ENCODE measurements at places on chromosomes 1 and 21.
A peak's percentile ranks its signal among the peaks of the same experiment; 100 is the strongest.

DNA sequence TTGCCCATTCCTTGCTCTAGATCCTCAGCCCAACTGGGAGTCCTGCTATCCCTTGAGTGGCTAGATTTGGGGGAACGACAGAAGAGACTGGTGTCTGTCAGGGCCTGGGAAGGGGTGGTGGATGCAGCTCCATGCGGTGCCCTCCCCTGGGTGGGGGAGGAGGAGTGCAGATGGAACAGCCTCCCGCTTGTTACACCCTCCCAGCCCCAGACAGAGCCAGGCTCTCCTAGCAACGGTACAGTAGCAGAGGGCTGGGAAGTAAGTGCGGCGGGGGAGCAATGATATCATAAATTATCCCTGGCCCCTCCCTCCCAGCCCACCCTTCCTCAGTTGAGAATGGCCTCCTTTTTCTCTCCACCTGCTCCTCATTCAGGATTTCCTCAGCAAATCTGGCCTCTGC is 37.2 kb downstream of the RHBG start:
- no peak for DNase-seq

DNA sequence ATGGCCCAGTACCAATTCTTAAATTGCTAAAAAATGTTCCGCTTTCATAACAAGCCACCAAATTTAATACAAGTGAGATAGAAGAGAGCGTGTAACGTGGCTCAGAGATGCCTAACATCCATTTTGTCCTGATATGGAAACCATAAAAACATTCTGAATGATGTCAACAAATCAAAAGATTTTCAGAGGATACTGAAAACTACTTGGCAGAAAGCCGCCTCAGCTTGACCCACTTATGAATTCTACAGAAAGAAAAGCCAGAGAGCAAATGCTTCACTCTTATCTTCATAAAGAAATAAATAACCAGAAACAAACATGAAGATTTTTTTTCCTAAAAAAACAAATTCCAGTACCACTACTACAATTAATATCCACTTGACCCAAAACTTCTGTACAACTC is 41.2 kb downstream of the OMA1 start:
- no peak for DNase-seq

DNA sequence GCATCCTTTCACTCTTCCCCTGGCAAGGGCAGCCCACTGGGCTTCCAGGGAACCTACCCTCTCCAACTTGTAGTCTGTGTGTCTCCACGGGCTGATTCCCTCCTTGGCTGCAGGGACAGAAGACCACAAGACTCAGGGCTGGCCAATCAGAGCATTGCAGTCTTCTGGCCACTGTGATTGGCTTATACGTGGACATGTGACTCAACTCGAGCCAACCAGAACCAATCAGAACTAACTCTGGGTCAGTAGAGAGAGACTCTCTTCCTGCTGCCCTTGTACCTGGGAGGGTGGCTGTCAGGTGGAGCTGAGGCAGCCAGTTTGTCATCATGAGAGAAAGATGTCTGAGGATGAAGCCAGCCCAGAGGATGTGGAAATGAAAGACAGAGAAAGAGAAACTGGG is 64.0 kb downstream of the DHRS3 start:
- DNase-seq, result no peak

GRCh38 chr1:34603594-34603993 is 151.3 kb upstream of the GJB5 start:
- no peak for DNase-seq

GRCh38 chr1:243713470-243714186 is 136.4 kb downstream of the AKT3 start:
- DNase-seq, result no peak

DNA sequence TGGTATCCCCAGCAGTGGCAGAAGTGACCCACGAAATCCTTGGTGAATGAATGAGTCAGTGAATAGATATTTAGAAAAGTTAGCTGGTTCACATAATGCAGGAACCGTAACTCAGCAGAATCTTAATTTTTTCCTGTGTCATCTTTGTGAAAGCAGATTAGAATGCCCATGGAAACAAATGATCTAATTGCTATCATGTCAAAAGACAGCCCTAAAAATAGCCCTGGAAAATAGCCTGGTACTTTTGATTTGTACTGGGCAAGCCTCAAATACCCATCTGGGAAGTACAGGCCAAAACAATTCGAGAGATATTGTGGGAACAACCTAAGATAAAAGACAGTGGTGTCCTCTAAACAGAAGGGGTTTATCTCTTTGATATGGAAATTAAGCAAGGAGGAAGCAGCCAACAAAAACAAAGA is 21.1 kb downstream of the FYB2 start:
- peak; percentile 38 for DNase-seq

DNA sequence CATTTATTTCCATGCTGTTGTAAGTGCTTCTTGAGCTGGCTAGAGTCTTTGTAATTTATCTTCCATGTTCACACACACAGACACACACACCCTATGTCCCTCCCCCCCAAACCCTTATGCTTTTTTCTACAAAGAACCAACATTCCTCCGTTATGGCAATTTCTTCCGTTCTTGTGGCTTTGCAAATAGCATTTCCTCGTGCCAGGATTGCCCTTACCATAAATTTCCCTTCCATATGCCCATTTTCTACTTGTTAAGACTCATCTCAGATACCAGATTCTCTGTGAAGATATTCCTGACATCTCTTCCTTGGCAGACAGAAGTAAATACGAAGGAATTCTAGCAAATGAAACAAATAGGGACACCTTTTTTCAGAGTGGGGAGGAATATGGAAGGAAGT is 26.0 kb downstream of the RALGPS2 start:
- DNase-seq, result no peak

- DNase-seq, result no peak
Observed at GRCh38 chr1:33996281-33996680, 132.4 kb downstream of the HMGB4 start.

GRCh38 chr1:230898748-230899147 is 30.4 kb upstream of the C1orf198 start:
- DNase-seq, result no peak

DNA sequence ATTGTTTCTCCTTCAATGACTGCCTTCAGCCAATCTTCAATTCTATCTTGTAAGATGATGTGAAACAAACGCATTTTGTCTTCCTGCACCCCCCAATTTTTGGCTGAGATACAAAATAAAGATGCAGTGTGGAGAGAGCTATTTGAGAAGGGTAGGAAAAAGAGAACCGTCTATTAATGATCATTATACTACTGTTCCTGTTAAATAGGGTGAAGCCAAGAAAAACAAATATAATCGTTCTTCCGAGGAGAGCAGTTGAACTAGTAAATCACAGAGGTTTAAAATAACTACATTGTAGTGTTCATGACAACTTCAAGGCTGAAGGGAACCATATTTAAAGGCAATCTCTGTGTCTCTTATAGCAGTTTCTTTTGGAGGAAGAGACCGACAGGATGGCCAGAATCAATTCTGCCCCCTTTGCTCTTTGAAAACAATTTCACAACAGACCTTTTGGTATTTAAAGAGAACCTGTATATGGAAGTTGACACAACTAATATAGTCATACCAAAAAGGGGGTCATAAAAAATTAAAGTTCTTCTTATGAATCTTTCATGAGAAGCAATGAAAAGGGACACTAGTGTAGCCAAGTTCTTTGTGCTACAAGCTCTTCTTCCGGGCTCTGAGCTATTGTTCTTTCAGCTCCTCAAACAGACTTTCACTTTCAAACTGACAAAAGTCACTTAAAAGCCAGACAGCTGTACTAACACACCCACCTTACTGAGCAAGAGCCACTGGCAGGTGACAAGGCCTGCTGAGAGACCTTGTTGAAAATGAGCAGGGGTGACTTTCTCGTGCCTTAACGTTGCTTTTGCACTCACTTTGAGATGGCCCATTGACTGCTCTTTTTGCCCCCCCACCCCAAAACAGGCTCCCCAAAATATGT is 30.9 kb downstream of the PROX1 start:
- no peak for DNase-seq

GRCh38 chr1:30371179-30371788 is 352.1 kb downstream of the MATN1 start:
- no peak for DNase-seq

Data from HS-27A (cell line).